ENCODE measurements at places on chromosomes 3 and 15. TPM values are rescaled to one million over a fixed set of nuclear protein-coding genes. Genes with fewer than 3 reads are reported as not detected.

- DNase-seq: no peak
These were observed 241.6 kb downstream of the ZNF621 start for GRCh38 chr3:40766396-40766795.

Gene SLC28A2
- not detected for polyA plus RNA-seq

Gene ANKUB1
- polyA plus RNA-seq: not detected

DNA sequence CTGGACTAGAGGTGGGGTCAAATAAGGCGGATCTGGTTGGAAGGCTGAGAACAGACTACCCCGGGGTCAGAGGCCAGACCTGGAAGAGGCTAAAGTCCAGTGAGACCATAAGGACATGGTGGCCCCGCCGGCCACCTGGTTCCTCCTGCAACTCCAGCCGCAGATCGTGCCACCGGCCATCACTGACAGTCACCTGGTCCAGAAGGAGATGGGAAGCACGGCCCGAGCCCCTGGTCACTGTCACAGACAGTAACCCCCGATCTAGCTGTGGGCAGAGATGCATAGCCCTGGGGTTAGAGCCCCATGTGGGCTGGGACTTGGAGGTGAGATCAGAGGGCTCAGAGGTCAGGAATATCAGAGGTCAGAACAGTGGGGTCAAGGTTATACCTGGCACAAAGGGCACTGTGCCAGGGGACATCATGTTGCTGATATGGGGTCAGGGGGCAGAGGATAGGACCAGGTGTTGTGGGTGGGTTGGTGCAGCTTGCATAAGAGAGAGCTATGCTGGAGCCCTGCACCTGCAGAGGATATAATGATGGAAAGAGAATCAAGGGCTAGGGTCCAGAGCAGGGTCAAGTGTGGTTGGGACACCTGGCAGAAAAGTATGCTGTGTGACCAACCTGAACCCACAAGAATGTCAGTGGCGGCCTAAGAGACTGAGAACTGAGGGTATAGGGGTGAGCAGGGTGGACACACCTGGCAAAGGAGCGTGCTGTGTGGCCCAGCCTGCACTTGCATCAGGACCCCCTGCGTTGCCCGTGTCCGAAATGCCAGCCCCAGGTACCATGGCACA, 9.6 kb downstream of the CELSR3 start:
- DNase-seq: no peak

DNA sequence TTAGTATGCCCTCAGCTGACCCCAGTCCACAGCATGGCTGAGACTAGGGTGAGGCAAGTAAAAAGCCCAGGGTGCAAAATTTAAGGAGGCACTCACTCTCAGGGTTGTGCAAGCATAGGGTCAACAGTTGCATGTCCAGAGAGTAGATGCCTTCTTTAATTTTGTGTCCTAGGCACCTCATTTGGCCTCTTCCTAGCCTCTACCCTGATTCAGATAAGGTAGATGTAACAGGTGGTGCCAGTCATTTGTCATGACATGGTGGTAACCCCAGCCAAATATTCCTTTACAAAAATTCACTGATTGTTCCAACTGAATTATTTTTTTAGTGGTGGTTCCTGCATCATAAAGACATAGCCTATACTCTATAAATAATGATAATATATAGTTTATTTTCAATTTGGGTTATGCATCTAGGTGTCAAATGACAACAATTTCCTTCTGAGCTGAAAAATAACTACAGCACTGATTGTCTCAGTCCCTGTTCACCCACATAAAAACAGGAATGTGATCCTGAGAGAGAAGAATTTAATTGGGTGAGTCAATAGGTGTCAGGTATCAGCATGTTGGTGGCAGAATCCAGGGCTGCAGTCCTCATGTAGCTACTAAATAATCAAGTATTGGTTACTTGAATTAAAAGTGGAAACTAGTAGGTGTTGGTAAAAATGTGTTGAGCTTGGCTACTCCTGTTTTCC, 44.2 kb upstream of the TIPARP start:
- no peak for DNase-seq

- no peak for DNase-seq
These were observed 183.3 kb downstream of the TNIK start for GRCh38 chr3:171276923-171277322.

DNA sequence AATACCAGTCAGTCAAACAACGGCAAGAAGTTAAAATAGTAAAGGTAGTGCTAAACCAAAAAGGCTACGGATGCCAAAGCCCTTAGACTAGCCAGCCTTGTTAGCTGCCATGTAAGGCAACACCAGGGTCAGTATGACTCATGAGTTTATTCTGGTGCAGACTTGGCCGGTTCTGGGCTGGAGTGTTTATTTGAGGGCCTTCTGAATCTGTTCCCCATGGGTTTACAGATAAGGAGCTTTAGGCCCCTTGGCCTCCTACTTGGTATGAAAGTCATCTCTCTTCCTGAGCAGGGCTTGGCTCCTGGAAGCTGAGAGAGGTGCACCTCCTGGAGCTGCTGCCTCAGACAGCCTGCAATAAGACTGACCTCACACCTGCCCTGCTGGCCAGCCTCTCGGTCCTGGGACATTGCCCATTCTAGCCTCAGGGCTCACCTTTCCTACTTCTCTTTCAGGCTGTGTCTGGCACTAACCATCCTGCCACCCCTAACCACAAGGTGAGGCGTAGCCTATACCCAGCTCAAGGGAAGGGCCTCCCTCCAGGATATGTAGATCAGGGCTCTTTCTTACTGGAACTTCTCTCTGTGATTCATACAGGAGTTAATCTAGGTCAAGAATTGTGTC, 10.4 kb upstream of the RTP1 start:
- peak; percentile 82 for DNase-seq

- DNase-seq: no peak
These were observed 221.4 kb upstream of the NANOGP8 start for GRCh38 chr15:35306361-35306981.

DNA sequence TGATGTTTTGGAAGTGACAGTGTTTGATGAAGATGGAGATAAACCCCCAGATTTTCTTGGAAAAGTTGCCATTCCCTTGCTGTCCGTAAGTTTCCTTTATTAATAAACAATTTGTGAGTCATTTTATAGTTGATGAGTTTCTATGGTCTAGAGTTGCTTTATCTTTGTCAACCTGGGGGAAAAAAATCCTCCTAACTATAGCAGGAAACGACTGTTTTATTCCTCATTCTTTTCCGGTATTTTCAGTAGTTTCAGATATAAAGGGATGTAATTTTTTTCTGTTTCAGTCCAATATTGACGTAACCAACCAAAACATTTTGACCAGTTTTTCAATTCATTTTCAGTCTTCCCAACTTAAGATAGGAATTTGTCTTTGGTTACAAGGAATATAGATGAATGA, 154.1 kb downstream of the MCTP2 start:
- no peak for DNase-seq

Gene SI
- not detected for polyA plus RNA-seq

Gene MANF
- polyA plus RNA-seq: 79.5 TPM
